Stimulated activated CD8-positive, alpha-beta memory T cell treated with anti-CD3 and anti-CD28 coated beads, Interleukin-2, amount 100 ng/mL, for 48 hours (primary cell): ENCODE measurements at places on chromosomes 16 and 17.

- no peak for DNase-seq
These were observed 17.9 kb downstream of the UTP4 start for GRCh38 chr16:69150146-69150865.

DNA sequence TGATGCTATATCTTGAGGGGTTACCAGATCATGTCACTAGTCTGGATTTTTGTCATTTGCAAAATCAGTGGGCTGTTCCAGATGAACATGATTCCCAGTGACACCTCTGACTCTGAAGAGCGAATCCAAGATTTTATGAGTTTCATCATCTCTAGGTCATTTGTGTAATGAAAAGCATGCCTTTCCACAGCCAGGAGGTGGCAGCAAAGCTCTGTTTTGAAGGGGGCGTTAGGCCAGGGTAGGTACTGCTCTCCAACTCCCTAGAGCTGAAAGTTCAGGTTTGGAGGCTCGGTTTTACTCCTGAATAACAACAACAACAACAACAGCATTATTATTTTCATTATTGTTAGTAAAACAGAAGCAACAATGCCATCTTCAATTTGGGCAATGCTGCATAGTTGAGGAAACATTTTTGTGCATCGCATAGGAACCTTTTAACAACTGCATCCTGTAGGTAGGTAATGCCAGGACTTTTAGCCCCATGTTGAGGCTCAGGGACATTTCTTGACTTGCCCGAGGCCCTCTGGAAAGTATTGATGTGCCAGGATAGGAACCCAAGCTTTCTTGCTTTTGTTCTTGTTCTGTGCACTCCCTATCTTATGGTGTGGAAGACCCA is 77.0 kb downstream of the MYH13 start:
- DNase-seq, result peak; percentile 16

GRCh38 chr17:68231541-68231940 is 16.3 kb upstream of the AMZ2 start:
- DNase-seq, result no peak

GRCh38 chr17:80843741-80844156 is 147.9 kb upstream of the CHMP6 start:
- no peak for DNase-seq

DNA sequence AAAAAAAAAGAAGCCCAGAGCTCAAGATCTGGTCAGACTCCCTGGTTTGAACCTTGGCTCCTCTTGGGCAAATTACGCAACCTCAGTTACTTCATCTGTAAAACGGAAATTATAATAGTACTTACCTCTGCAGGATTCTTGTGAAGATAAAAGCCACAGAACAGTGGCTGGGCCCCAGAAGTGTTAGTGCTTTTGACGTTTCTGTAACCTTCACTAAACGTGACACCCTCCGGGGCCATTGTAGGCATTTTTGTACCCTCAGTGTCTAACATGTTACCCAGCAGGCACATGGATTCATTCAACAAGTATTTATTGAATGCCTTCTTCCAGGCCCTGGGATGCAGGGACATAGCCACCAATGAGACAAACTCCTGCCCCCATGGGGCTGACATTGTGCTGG is 58.0 kb downstream of the PITPNC1 start:
- DNase-seq, result peak; percentile 28
